Stimulated activated CD8-positive, alpha-beta memory T cell treated with anti-CD3 and anti-CD28 coated beads, Interleukin-4, amount 100 ng/mL, for 4 hours (primary cell): ENCODE measurements at places on chromosomes 11 and 22.

GRCh38 chr11:128548649-128549255 is 38.6 kb downstream of the ETS1 start:
- DNase-seq: no peak

GRCh38 chr22:24688256-24688655 is 85.3 kb downstream of the GGT1 start:
- no peak for DNase-seq

DNA sequence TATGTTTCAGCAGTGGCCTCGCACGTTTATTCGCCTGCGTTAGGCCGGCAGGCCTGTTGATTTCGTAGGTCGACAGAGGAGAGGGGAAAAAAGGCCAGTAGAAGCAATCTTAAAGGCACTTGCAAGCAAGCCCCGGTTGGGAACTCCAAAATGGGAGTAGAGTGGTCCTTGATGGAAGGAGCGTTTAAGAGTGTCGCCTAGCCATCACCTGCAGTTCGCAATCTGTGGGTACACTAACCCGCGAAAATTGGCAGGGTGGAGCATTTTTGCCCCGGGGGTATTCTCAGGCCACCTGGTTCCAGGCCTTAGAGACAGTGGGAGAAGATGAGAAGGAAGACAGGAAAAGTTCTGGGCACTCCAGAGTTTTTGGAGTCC is 1.1 kb downstream of the EWSR1 start:
- no peak for DNase-seq

- no peak for DNase-seq
Measured at GRCh38 chr11:72244361-72245262, 636 bp upstream of the PHOX2A start.

GRCh38 chr11:14643697-14644225 is at the start of gene PDE3B:
PDE3B (plus strand) TSS chr11:14643804; CDS start chr11:14644076, 272 bp downstream.
- DNase-seq: peak; percentile 31

- no peak for DNase-seq
Measured at GRCh38 chr11:117437041-117437790, 109.6 kb downstream of the CEP164 start.

DNA sequence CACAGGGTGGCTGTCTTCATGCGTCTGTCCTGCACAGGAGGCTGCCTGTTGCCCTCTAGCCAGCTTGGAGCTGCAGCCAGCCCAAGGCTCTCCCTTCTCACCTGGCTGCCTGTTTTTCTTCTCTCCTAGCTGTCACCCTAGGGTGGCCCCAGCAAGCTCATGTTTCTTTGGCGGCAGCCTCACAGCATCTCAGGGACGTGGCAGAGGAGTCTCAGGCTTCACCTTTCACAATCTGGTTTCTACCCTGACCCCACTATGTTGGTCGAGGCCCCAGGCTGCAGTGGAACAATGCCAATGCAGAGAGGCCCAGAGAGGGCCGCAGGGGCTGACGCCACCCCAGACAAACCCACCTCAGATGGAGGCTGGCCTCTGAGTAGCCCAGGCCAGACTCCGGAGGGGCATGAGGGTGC is 2.5 kb upstream of the CLDN5 start:
- DNase-seq: no peak

GRCh38 chr11:65424205-65425104 is 1.9 kb downstream of the NEAT1 start:
- DNase-seq: peak; percentile 49

GRCh38 chr11:112614605-112615004 is 346.6 kb upstream of the NCAM1 start:
- no peak for DNase-seq

DNA sequence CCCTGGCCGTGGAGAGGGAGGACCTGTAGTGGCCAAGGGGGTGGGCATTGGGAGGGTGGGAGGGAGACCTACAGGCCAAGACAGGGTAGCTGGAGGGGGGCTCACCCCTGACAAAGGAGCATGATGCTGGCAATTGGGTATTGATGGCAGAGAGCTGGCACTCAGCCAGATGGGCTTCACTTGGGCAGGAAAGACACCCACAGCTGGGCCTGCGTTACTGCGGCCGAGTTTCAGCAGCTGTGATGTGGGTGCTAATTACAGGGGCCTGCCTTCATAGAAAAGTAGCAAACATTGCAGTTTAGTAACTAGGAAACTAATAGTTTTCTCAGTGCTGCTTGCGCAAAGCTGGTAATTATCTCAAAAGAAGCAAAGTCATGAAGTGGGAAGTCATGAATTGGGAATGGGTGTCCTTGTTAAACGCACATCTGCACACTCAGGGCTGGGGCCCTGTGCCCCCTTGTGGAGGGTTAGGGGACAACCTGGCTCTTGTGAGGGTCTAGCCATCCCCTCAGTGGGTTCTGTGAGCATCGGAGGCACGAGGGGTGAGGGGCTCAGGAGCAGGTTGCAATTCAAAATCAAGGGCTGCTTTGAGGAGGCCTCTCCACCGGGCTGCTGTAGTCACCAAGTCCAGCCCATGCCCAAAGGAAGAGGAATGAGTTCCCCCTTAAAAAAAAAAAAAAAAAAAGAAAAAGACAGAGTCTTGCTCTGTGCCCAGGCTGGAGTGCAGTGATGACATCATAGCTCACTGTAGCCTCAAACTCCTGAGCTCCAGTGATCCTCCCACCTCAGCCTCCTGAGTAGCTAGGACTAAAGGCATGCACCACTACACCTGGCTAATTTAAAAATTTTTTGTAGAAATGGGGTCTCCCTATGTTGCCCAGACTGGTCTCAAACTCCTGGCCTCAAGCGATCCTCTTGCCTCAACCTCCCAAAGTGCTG is 24.4 kb upstream of the TXNRD2 start:
- DNase-seq: no peak

- no peak for DNase-seq
Measured at GRCh38 chr11:126419801-126420697, 64.6 kb downstream of the ST3GAL4 start.

GRCh38 chr11:75031771-75032549 is 43.2 kb downstream of the NEU3 start:
- peak; percentile 43 for DNase-seq

- DNase-seq: no peak
Measured at GRCh38 chr22:35198738-35199137, 58.6 kb upstream of the HMGXB4 start.

DNA sequence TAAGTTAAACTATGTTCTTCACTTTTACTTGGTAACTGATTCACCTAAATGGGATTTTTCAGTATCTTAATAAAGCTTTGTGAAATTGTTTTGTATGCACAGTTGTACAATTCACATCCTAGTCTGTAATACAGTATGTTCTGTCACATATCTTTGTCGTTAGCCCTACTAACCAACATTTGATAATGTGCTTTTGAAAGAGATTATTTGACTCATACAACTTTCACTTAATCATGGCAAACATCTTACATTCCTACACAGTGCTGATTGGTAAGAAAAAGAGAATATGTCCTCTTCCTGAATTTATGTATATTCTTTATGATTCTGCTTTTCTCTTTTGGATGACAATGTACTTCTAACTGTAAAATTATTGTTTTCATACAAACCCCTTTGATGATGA is 234.5 kb downstream of the METTL15 start:
- DNase-seq: no peak

- no peak for DNase-seq
Measured at GRCh38 chr11:128053981-128054931, 533.1 kb downstream of the ETS1 start.

DNA sequence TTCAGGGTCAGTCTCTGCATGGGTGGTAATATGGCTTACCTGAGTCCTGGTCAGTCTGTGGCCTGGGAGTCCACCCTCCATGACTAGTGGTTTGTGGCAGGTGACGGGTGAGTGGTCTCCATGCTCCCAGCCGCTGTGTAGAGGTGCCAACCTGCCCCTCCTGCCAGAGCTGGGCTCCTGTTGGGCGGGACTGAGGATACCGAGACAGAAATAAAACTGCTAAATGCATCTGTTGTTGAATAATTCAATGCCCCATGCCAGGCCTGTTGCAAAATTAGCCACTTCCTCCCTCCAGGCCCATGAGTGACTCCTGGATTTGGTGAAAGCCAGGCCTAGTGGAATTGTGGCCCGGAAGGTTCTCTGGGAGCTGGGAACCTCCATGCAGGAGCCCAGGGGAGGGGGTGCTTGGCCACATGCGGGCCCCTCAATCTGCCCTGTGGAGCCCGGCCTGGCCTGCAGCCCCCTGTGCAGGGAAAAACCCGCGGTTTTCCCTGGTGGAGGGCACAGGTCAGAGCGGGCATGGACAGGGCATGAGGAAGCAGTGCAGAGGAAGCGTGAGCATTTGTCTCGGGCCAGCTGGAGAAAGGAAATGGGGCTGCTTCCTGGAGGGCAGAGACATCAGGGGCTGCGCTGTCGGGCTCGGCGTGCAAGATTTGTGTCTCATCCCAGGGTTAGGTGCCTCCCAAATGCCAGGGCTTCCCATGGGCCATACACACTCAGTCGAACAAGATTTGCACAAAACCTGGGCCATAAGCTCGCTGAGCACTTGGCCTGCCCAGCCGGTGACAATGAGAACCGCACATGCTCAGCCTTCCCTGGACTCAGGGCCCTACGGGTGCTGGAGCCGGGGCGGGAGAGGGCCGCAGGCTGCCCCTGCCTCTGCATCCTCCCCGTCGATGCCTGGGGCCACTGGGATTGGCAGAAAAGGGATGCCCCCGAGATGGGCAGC is 66.9 kb downstream of the KCNQ1 start:
- DNase-seq: no peak

DNA sequence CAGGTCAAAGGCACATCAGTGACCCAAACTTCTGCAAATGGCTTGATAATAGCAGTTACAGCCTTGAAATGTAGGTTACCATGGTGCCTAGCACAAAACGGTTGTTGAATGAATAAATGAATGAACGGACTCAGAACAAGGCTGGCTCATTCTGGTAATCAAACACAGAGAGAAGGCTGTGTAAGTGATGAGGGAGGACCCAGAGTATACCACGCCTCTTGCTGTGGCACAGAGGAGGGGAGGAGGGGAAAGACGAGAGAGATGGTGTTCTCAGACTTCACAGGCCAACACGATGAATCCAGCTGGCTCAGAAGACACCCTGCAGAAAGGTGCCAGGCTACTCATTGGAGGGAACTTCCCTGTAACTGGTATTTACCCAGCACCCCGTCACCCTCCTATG is 38.3 kb downstream of the PC start:
- DNase-seq: no peak

DNA sequence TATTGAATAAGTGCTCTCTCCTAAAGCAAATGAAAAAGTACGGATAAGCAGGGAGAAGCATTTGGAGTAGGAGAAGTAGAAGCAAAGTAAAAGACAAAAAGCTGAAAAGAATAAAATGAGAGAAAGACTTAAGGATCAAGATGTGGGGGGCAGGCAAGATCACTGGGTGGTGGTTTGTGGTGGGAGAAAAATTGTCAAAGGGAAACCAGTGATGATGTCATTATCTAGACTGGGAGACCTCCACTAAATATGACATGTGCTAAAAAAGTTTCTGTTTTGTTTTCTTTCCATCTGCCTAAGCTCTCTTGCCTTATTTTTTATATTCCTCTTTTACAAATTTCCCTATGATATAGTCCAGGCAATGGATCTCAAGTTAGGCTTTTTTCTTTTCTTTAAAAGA is 14.8 kb upstream of the MAML2 start:
- DNase-seq: no peak

- DNase-seq: no peak
Measured at GRCh38 chr11:94654201-94654600, 87.0 kb downstream of the PIWIL4 start.

- DNase-seq: no peak
Measured at GRCh38 chr11:131025421-131026125, 109.3 kb upstream of the SNX19 start.

DNA sequence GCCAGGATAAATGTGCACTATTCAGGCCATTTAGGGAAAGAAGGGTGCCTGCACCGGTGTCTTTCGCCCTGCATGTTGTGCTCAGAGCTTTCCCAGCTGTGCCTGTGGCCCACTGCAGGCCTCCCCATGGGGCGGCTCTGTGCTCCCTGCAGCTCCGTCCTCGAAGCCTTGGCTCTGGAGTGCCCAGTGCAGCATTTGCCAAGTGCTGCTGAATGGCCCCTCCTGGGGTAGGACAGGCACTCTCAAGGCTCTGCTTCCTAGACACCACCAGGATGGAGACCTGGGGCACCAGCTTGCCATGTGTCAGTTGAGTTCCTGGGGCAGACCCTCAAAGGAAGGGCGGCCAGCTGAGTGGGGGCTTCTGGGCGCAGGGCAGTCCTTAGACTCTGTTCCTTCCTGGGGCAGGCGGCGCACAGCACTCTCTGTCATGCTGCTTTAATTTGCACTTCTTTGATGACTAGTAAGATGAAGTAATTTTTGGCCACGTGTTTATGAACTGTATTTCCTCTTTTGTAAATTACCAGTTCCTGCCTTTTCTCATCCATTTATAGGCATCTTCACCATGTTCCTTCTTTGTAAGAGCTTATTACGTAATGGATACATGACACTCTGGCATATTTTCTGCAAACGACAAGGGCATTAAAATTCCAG is 32.1 kb upstream of the GNB1L start:
- DNase-seq: no peak

DNA sequence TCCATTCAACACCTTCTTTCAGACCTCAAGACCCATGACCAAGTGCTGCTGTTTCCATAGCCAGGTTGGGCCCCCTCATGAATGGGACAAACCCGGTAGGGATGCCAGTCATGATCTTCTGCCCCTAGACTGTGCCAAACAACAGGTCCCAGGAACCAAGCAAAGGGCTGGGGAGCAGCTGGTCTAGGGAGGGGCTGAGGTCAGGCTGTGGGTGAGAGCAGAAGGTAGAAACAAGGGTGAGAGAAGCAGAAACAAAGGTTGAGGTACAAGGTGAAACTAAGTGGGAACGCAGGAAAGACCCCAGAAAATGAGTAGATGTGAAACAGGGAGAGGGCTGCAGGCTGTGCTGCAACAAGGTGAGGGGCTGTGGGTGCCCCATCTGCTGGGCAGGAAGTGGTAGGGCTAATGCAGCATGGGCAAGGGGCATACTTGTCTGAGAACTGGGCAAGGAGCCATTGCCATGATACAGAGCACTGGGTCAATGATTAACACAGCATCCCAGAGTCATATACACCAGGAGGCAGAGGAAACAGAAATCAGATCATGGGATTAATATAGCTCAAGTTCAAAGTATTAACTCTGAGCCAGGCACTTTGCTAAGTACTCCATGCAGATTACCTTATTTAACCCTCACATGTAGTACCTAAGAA is 45.9 kb downstream of the SLC1A2 start:
- no peak for DNase-seq

GRCh38 chr11:103851166-103851651 is 185.2 kb upstream of the DDI1 start:
- DNase-seq: no peak

DNA sequence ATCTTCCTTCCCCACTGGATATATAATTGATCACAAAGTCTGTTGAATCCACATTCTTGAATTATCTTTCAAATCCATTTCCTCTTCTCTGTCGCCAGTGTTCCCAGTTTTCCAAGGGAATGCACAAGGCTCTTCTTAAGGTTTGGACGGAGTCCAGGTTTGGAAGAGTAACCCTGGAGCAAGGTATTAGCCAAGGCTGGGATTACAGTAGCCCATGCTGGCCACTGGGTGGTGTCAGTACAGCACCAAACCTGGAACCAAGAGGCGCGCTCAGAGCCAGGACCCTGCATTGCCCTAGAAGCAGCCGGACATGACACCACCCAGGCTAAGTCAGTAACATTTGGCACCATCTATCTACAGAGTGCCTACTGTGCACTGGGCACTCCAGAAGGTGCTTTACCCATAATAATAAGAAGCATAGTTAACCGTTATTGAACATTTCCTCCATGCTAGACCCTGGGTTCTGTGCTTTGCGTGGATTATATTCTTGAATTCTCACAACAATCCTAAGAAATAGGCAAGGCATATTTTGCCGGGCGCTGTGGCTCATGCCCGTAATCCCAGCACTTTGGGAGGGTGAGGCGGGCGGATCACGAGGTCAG is 48.0 kb upstream of the CLPB start:
- DNase-seq: no peak
